Activated CD8-positive, alpha-beta T cell treated with anti-CD3 and anti-CD28 coated beads, Interleukin-2, amount 10 ng/mL, durations not matched to agents 7 days and 5 days (primary cell): ENCODE measurements at places on chromosomes 3 and 15.

GRCh38 chr3:171156401-171157010 lies 130.0 kb upstream of the SLC2A2 start:
- no peak for DNase-seq

DNA sequence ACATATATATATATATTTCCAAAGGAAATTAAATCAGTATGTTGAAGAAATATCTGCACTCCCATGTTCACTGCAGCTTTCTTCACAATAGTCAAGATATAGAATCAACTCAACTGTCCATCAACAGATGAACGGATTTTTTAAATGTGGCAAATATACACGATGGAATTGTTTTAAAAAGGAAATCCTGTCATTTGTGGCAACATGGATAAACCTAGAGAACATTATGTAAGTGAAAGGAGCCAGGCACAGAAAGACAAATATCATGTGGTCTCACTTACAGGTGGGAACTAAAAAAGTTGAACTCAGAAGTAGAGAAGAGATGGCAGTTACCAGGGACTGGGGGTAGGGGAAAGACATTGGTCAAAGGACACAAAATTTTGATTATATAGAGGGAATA lies 253.7 kb downstream of the ULK4 start:
- DNase-seq: no peak

DNA sequence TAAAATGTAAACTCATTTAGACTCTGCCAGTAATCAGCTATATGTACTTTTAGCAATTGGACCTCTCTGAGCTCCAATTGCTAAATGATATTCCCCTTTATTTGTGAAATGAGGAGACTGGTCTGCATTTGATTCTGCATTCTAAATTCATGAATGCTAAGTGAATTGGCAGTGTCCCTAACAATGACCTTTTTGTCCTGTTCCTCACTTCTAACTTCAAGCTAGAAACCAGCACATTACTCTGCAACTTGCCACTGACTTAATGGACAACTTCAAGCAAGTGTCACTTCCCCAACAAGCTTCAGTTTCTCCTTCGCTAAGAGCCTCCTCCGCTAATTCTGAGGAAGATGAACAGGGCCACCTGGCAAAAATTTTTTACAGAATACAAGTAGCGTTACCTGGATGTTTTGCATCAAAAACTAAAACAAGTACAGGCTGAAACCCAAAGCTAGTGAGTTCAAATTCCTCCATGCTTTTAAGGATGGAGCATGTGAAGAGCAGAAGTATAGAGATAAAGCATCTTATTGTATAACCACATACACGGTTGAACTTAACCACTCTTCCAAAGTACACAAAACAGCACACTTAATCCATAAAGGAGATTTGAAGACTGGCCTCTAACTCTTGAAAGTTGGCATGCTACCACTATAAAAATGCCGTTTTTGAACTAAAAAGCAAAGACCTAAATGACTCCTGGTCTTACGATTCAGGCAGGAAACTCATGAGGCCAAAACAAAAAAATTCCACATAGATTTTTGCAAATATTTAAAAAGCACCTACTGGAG lies 207.6 kb downstream of the MAGI1 start:
- DNase-seq: no peak

- peak; percentile 50 for DNase-seq
Observed at GRCh38 chr15:74906067-74906449, 593 bp downstream of the FAM219B start.

DNA sequence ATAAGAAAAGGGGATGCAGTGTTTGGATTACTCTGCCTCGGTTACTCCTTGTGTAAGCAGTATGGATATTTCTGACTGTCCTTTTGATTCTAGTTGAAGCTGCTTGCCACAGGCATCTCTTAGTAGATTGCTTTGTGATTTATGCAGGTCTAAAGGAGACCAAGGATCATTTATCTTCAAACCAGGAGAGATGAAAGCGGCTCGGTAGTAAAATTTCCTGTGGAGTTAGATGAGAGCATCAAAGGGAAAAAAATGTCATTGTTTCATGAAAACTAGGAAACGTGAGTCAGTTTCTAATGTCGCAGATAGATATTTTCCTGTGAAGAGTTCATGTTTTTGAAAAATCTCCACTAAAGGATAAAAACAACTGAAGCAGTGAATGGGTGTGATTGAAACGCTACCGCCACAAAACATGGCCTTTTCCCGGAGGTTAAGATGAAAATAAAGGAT lies 254.0 kb upstream of the TBL1XR1 start:
- DNase-seq: no peak

DNA sequence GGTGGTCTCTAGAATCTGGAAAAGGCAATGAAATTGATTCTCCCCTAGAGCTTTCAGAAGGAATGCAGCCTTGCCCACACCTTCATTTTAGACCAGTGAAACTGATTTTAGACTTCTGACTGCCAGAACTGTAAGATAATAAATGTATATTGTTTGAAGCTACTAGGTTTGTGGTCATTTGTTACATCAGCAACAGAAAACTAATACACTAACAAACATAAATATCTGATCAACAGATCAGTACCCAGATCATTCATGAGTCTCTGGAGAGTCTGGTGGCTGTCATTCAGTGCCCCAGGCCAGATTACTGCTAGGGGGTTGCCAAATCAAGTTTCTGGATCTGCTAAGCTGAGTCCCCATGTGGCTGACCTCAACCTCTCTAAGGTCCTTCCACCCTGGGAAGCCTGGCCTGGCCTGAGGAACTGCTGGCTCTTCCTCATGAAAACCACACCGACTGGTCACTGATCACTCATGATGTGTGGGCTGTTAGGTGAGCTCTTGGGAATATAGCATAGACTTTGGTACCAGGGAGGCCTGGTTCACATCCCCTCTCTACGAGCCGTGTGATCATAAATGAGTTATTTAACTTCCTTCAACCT lies 11.1 kb upstream of the LACTB start:
- DNase-seq: no peak

DNA sequence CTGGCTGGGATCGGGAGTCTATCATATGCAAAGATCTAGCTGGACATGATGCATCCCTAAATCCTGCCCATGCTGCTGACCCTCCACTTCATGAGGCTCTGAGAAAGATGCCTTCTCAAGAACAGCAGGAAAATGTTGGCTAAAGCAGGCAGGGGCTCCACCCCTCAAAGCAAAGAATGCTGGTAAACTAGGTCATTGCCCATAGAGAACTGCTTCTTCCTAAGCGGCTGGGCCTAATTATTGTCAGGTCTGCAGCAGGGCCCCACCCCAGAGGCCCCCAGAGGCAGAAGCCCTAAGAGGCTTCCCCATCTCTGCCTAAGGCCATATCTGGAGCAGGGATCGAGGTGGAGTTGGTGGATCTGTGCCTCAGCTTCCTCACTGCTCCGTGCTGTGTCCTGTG lies 447.4 kb upstream of the PROK2 start:
- no peak for DNase-seq

DNA sequence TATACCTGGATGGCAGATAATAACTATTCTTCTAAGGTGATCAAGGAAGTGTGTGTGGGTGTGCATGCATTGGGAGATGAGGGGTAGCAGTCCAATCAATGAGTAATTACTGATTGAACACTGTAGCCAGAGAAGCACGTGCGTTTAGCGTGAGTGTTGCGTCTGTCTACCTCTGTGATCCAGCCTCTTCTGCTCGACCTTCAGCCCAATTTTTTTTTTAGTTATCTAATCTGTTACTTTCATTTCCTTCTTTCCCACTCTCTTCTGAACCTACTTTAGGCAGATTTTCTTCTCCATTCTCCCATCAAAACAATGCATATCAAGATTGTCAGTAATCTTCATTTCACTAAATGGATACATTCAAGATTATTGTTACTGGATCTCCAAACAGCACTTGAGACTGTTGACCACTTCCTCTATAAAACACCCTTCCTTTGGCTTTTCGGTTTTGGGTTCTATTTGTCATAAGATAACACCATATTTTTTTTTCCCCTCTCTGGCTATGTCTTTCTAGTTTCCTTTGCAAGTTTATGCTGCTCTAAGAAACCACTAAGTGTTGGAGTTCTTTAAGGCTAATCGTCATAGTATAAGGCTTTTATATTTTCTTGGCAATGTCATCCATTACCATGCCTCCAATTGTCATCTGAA lies 41.0 kb downstream of the MCTP2 start:
- DNase-seq: peak; percentile 42

- no peak for DNase-seq
Observed at GRCh38 chr3:119492128-119492527, 6.2 kb upstream of the TIMMDC1 start.

- no peak for DNase-seq
Observed at GRCh38 chr3:62226601-62227339, 146.6 kb downstream of the FEZF2 start.

DNA sequence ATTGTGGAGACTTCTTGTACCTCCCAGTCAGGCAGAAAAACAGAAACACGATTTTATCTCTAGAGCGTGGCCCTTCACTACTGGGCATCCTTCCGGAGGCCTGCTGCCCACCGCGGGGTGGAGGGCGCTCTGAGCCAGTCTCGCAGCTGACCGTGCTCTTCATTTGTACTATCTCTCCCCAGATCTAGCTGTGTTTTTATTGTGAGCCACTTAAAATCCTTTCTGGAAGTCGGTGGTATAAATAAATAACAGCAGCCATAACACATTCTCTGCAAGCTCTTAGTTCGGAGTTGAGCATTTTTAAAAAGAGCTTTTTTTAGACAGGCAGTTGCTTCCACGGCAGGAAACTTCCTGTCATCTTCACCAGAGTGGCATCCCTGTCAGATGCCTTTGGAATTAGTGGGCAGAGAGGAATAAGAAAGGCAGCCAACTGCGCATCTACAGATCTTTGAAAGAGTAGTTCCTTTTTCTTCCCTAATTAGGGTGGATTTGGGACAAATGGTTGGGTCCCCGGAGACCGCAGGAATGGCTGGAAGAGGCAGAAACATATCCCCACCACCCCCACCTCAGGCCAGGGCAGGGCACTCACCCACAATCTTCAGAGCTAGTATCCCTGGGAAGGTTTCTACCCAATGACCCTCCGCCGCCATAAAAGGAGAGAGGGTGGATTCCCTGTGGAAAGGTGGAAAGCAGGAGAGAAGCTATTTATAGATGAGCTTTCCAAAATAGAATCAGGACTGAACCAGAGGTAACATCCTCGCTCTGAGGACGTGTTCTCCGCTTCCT lies 91.1 kb downstream of the TOP2B start:
- no peak for DNase-seq

DNA sequence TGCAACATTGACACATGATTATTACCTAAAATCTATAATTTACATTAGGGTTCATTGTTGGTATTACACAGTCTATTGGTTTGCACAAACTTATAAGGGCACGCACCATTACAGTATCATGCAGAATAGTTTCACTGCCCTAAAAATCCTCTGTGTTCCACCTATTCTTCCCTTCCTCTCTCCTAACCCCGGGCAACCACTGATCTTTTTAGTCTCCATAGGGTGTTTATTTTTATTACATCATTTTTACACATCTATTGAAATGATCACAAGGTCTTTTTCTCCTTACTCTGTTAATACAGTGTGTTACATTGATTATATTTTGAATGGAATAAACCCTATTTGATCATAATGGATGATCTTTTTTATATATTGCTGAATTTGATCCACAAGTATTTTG lies 15.5 kb upstream of the ECT2 start:
- no peak for DNase-seq

DNA sequence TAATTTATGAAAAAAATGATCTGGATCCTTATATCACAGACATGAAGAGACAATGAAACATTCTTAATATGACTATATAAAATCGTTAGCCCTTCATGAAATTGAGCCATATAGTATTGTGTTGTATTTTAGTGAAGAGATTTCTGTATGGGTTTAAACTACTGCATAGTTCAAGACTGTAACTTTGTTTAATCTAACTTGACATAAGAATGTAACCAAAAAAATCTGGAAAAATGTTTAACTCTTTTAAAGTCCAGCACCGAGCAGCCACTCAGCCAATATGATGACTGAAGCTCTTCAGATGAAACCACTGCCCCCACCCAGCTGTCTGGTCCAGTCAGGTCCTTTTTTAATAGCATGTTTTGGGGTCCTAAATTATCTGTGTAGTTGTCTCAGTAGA lies 4.9 kb downstream of the NANOGP8 start:
- DNase-seq: no peak

- no peak for DNase-seq
Observed at GRCh38 chr3:175422744-175423143, 563.6 kb downstream of the NAALADL2 start.

DNA sequence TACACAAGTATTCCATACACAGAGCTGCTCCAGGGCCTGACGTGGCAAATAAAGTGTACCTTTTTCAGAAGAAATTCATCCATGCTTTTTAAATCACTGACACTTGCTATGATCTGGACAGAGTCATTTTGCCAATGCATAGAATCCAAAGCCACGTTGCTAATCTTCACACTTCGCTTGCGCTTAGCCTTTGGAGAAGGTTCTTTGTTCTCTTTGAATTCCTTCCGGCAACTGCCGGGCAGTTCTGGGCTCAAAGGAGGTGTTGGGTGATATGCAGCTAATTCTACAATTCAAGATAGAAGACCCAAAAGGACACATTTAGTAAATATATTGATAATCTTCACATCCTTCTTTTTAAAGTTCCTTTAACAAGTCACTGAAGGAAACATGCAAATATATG lies 69.9 kb downstream of the NR2E3 start:
- no peak for DNase-seq

DNA sequence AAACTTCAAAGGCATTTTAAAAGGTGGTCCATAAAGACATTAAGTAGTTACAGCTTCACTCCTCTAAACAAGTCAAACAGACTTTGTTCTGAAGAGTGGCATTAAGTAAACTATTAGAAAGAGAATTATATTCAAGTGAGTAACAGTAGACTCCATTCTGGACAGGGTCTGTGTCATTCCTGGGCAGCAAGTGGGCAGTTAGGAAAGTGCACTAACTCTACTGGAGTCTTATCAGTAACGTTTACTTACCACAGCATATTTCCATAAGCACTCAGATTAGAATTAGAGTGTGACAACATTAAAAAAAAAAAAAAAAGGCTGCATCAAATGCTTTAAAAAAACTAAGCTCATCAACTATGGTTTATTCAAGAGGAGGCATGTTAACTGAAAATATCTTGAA lies 10.6 kb downstream of the UBR1 start:
- DNase-seq: no peak

GRCh38 chr3:133211449-133211848 lies 173.3 kb downstream of the TMEM108 start:
- no peak for DNase-seq

- DNase-seq: no peak
Observed at GRCh38 chr3:39434574-39434973, 28.1 kb downstream of the RPSA start.

- DNase-seq: no peak
Observed at GRCh38 chr15:35833581-35833980, 287.6 kb upstream of the DPH6 start.

DNA sequence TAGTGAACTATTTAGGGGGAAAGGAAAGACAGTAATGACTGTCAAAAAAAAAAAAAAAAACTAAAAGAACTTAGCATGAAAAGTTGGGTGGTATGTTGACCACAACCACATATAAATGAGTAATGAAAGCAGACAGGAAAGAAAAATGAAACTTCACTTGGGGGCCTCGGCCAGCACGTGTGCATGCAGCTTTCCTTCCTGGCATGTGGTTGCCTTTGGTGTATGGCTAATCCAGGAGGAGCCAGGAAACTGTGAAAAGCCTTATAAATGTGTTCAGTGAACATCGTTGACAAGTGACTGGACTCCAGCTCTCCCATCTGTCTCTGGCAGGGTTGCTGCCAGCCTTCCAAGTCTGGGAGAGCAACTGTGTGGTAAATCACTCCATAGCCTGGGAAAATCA lies 195.1 kb downstream of the DTWD1 start:
- DNase-seq: no peak
